ENCODE measurements at places on chromosomes 12 and 14. TPM values are rescaled to one million over a fixed set of nuclear protein-coding genes. Genes with fewer than 3 reads are reported as not detected.
A peak's percentile ranks its signal among the peaks of the same experiment; 100 is the strongest.

DNA sequence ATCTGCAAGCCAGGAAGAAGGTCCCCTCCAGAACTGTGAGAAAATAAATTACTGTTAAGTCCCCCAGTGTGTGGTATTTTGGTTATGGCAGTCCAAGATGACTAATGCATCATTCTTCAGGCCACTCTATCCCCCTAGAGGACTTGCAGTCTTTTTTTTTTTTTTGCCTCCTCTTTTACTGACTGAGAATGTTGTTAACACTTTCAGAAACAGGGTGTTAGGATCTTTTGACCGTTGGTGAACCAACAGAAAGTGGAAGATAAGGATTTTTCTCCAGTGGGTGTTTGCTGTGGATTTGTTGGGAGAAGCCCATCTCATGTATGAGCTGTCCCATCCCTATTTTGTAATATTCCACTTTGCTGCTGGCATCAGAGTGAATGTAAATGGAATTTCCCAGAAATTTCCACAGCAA lies 37.8 kb downstream of the MARK3 start:
- DNase-seq: no peak

DNA sequence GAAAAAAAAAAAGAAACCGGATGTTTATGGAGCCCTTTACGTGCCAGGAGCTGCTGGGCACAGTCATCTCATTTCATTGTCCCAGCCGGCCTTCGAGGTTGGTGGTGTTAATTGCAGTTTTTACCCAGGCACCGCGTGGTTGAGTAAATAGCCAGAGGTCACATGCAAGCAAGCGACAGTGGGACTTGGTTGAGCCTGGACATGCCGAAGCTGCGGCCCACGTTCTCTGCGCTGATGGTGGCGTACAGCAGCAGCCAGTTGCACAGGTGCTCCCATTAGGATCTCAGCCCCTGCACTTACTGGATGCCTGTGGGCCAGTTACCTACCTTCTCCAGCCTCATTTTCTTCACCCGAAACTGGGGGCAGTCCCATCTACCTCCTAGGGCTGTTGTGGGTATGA lies 54.0 kb downstream of the TSPAN9 start:
- no peak for DNase-seq

- no peak for DNase-seq
Observed at GRCh38 chr14:50714450-50715073, 46.5 kb upstream of the SAV1 start.

DNA sequence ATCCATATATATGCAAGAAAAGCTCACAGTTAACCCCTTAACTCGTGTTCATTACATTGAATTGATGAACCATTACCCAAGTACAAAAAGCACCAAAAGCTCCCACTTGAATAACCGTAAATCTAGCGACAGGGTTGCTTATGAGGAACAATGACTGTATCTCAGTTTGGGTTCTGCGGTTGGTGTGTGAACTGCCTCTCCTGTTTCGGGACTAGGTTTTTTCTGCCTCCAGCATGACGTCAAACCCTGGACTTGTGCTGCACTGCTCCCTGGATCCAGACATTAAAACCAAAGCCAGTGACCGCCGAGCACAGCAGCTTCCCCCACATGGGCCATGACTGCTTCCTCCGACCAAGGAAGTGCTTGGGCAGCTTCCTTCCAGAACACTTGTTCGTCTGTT lies 77.7 kb downstream of the SETD3 start:
- DNase-seq: peak; percentile 34

GRCh38 chr12:50344775-50345174 lies 51.6 kb downstream of the FAM186A start:
- no peak for DNase-seq

- no peak for DNase-seq
Observed at GRCh38 chr12:116094475-116094874, 183.0 kb downstream of the MED13L start.

GRCh38 chr14:70731447-70732239 lies 77.7 kb downstream of the MAP3K9 start:
- no peak for DNase-seq

The KCNJ8 gene
- polyA plus RNA-seq: 5.6 TPM

- DNase-seq: no peak
Observed at GRCh38 chr14:24964591-24964990, 85.4 kb downstream of the STXBP6 start.

The USP44 gene
- polyA plus RNA-seq: 0.52 TPM

GRCh38 chr14:102525219-102525928 lies 15.8 kb upstream of the ANKRD9 start:
- no peak for DNase-seq

- DNase-seq: no peak
Observed at GRCh38 chr14:99707420-99707819, 23.3 kb downstream of the CYP46A1 start.

- peak; percentile 87 for DNase-seq
Observed at GRCh38 chr14:76293923-76294322, 82.0 kb upstream of the ESRRB start.

The PRKD1 gene
- polyA plus RNA-seq: 14.0 TPM

DNA sequence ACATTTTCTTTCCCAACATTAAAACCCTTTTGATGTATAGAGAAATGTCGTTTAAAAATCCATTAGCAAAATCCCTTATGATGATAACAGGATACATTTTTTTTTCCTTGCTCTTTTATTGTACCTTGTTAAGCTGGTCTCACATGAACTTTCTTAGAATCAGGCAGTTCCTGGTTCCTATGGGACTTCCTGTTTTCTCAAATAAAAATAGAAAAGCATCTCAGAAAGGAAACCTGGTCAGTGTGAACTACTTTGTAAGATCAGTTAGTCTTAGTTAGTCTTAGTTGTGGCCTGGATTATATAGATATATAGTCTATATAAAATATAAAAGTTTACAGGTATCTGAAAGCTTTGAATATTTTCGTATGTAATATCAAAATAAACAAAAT lies 40.3 kb downstream of the LEMD3 start:
- DNase-seq: peak; percentile 12

The MEG3 gene
- polyA plus RNA-seq: 29.6 TPM

GRCh38 chr12:4984344-4984743 lies 59.3 kb upstream of the KCNA5 start:
- DNase-seq: no peak

GRCh38 chr12:77104792-77105191 lies 39.4 kb upstream of the E2F7 start:
- no peak for DNase-seq

DNA sequence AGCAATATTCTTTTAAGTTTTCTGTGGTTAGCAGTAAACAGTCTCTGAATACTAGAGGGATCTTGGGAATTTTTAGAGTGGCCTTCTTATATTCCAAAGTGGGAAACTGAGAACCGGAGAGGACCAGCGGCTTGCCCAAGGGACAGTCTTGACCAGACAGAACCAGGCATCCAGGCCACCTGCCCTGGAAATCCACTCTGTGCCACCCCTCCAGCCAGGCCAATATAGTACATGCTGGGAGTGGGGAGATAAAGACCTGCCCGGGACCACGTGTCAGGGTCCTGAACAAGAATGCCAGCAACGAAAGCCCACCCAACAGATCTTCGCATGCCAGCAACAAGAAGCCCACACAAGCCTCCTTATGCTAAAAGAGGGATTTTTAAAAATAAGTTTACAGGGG lies 49.4 kb upstream of the RIN3 start:
- no peak for DNase-seq

- DNase-seq: no peak
Observed at GRCh38 chr14:58629281-58629680, 8.5 kb upstream of the DACT1 start.

DNA sequence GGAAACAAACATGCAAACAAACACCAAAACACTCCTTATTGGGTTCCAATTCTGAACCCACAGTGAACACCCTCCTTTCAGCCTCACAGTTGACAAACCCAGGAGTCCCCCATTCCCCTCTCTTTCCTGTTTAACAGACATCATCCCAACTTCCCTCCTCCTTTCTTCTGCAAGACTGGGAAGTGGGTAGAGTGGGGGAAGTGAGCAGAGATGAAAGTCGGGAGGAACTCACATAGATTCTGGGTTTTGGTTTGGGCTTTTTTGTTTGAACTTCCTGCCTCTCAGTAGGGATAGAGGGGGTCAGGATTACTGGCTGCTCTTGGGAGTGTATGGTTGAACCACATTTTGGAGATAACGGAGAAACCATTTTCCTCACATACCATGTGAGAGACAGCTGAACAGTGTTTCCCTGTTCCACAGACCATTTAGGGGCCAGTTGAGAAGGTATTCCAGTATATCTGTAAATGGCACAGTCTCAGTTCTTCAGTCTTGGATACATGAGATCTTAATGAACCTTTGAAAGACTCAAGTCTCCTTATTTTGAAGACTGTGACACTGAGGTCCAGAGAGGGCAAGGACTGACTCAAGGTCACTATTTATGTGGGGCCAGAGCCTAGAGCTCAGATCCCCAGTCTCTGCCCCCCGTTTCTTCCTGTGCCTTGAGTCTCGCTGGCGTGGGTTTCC lies 3.9 kb upstream of the GPR84 start:
- DNase-seq: no peak

DNA sequence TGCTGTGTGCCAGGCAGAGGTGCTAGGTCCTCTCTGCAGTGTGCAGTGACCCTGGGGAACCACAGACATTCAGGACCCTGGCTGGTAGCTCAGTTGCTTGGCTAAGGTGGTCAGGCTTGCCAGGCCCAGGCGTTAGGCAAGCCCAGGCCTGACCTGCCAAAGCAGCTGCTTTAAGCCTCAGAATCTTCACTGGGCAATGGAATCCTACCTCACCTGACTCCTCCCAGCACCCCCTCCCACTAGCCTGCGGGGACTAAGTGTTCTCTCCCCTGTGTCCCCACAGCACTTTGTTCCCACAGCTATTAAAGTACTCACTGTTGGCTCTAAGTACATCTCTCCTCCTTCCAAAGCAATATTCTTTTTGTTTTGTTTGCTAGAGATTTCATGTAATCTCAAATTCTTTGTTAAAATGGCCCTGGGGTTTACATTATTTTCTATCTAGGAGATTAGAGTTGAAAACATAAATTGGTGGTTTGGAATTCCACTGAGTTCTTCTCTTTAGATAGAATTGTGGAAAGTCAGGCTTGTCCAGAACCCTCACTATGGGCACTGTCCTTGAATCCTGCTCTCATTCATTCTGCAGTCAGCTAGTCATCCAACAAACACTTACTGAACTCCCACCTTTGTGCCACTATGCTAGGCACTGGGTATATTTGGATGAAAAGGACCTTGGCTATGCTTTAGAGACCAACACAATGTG lies 44.4 kb downstream of the DGLUCY start:
- DNase-seq: no peak

GRCh38 chr12:116245189-116245588 lies 32.3 kb downstream of the MED13L start:
- DNase-seq: no peak

DNA sequence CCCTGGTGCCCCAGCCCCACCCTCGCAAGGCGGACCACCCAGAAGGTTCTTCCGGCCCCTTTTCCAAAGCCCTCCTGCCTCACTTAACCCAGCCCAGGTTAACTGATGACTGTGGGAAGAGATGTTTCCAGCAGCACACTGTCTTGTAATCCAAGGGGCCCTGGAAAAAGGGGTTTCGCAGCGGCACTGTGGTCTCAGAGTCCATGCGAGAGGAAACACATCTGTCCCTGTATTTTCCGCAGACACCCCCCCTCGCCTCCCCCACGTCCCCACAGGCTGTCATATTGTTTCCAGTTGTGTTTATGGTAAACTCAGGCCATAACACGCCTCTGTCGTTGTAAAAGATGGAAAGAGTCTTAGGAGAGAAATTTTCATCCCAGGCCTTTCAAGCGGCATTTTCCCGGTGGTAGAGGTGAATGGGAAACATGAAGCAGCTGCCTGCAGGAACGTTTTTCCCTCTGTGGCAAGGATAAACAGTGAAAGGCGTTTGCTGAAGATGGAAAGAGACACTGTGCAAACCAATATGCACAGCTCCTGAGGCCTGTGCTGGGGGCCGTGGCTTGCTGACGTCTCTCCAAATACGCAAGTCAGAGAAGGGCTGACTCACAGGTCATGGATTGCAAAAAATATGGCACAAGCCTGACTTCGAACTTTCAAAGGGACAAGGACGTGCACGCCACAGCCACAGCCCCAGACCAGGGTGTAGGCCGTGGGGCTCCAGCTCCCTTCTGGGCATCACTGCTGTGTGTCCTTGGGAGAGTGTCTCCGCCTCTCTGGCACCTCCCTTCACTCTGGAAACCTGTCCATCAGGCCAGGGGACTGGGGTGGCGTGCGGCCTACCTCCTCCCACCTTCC lies 22.5 kb upstream of the FZD10 start:
- no peak for DNase-seq

DNA sequence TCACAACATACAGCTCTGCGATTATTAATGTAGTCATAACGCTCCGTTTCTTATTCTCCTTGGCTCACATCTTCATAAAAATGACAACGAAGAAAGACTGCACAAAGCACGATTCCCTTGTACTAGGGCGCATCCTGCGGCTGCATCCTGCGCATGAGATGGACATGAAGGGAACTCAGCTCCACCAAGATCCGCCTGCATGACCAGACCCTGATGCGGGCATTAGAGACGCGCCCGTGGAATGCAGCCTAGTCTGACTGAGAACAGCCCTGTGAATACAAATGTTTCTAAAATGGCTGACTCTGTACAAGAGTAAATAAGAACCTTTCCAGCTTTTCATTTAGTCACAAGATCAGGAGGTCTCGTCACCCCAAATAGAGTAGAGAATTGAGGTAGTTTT lies 422.2 kb downstream of the NOVA1 start:
- DNase-seq: no peak

DNA sequence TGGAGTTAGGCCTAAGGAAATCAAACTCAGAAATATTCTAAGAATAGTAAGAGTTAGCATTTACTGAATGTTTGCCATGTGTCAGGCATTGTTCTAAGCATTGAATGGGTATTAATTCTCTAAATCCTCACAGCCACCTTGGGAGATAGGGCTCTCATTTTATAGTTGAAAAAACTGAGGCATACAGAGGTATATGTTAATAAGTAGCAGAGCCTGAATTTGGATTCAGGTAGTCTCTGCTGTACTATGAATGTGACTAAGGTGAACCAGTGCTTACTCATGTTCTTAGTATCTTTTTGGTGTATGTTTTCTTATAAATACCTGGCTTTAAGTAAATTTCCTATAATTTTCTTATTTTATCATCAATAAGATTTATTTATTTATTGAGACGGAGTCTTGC lies 8.1 kb downstream of the ARF6 start:
- no peak for DNase-seq

DNA sequence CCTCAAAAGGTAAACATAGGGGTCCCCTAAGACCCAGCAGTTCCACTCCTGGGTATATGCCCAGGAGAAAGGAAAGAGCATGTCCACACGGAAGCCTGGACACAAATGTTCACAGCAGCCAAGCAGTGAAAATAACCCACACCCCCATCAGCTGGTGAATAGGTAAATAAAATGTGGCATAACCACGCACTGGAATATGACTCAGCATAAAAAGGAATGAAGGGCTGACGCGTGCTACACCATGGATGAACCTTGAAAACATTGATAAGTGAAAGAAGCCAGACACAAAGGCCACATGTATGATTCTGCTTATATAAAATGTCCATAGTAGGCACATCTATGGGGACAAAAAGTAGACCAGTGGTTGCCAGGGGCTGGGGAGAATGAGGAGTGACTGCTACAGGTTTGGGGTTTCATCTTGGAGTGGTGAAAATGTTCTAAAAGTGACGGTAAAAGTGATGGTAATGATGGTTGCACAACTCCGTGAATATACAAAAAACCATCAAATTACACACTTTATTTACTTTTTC lies 3.8 kb upstream of the SCARB1 start:
- DNase-seq: no peak
